Endodermal cell (in vitro differentiated cells): ENCODE measurements at places on chromosomes 1 and 21.
A peak's percentile ranks its signal among the peaks of the same experiment; 100 is the strongest.

- DNase-seq: peak; percentile 5
Observed at GRCh38 chr1:210362526-210362925, 33.8 kb downstream of the HHAT start.

DNA sequence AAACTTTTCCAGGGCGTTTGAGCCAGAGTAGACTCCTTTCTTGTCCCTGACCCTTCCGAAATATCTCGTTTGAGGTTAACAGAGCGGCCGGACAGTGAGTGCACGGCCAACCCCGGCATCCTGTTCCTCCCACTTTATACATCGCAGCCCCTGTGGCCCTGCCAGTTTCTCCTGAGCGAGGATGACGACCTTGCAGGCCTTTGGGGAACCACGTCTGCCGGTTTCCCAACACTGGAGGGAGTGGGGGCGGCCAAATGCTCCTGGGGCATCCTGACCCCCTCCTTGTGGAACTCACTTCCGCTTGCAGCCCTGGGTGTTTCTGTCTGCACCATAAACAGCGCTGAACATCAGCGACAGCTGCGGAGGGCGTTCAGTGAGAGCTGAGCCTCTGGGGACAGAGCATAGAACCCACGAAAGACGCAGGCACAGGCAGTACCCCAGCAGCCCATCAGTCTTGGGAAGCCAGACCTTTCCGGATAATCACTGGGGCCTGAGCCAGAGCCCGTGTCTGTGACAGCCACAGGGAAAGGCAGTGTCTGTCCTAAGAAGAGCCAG lies 4.8 kb upstream of the KCNAB2 start:
- no peak for DNase-seq

DNA sequence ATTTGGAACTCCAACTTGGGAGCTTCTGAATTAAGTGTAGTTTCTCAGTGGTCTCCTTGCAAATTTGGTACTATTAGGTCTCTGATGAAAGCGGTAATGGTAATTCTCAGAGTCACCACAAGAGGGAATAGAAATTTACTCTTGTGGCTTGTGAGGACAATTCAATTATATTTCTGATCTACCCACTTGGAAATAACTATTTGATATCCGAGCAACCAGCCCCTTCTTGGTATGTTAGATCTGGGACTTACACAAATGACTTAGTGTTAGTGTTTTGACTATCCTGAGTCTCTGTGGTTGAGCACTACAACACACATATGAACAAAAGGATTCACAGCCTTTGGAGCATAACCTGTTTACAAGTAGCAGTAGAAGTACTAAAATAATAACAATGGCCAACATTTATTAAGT lies 68.1 kb downstream of the RPS6KA1 start:
- no peak for DNase-seq

- no peak for DNase-seq
Observed at GRCh38 chr1:182003025-182003725, 58.3 kb downstream of the ZNF648 start.

DNA sequence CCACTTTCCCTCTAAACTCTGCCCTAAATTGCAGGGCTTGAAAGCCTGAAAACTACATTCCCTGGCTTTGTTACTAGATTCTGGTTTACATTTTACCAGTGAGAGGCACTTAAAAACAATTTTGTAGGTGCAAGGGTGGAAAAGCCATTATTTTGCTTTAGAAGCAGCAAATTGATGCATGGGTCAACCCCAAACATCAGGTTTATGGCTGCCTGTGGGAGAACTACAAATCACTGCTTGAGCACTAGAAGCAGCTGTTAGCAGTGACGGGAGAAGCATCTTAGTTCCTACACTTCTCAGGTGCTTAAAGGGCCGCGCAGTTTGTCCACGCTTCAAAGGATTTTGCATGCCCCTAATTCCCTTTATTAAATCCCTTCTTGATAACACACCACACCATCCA lies 417.2 kb downstream of the PCP4 start:
- no peak for DNase-seq

DNA sequence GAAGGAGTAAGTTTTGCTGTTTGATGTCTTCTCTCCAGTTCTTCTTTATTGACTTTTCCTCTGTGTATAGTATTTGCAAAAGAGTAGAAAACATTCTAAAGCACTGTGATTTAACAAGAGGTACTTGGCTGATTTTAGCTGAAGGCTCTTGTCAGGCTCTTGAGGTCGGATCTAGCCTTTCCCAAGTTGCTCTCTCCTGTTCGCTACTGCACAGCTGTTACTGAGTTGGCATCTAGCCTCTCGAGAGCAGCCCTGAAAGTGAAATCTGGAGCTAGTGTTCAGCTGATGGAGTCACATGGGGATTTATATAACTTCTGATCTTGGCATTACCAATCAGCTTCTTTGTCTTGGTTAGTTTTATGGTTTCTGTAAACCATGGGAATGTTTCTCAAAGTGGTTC lies 193.1 kb downstream of the RYR2 start:
- DNase-seq: no peak

DNA sequence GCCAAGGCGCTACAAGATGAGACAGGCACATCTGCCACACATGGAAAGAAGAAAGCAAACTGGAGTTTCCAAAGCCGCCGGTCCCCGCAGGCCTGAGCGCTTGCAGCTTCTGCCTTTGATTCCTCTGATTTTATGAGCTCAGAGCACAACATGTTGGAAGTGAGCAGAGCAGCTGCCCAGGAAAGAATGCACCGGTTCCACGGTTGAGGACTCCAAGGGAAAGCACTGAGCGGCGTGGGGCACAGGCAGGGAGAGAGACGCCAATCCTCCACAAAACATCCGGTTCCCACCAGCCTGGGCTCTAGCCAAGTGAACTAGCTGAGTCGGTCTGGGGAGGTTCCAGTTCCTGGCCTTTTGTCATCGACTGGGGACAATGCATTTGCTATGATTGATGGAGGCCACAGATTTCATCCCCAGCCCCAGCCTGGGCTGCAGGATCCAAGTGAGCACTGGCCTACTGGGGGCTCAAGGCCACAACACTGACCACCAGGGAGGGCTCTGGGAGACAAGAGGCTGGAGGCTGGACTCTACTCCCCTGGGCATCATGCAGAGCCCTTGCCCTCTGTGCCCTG lies 253.1 kb upstream of the IRF2BP2 start:
- DNase-seq: peak; percentile 37

- DNase-seq: no peak
Observed at GRCh38 chr1:115767403-115767802, 1.1 kb downstream of the CASQ2 start.

DNA sequence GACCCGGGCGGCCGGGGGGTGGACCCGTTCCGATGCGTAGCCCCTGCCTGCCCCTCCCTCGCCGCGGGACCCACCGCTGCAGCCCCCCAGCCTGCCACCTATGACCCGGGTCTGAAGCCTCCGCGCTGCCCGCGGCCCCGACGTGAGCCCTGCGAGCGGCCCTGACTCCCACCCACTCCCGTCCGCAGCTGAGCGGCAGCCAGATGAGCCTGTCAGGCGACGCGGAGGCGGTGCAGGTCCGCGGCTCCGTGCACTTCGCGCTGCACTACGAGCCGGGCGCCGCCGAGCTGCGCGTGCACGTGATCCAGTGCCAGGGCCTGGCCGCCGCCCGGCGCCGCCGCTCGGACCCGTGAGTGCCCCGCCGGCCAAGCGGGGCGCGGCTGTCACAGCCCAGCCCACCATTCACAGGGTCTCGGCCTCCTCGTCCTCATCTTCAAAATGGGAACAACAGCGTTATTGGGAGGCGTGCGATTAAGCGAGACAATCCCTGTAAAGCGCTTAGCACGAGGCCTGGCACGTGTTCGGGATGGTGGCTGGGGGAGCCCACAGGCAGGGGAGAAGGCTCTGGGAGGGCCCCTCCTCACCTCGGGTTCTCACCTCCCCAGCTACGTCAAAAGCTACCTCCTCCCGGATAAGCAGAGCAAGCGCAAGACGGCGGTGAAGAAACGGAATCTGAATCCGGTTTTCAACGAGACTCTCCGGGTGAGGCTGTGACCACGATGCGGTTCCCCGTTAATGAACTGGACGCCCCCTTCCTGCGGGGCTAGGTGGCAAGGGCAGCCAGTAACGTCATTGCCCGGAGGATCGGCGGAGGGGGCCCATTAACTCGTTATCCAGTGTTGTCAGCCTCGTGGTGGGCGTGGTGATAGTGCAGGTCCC lies 8.2 kb downstream of the SYTL1 start:
- peak; percentile 94 for DNase-seq

DNA sequence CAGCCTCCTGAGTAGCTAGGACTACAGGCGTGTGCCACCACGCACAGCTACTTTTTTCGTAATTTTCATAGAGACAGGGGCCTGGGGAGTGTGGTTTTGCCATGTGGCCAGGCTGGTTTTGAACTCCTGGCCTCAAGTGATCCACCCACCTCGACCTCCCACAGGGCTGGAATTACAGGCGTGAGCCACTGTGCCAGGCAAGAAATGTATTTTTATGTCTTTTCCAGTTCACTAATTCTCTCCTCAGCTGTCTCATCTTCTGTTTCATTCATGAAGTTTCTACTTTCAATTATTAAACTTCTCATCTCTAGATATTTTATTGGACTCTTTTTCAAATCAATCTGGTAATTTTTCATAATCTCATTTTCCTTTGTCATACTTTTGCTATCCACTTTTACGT lies 72.1 kb upstream of the DISP3 start:
- DNase-seq: no peak

DNA sequence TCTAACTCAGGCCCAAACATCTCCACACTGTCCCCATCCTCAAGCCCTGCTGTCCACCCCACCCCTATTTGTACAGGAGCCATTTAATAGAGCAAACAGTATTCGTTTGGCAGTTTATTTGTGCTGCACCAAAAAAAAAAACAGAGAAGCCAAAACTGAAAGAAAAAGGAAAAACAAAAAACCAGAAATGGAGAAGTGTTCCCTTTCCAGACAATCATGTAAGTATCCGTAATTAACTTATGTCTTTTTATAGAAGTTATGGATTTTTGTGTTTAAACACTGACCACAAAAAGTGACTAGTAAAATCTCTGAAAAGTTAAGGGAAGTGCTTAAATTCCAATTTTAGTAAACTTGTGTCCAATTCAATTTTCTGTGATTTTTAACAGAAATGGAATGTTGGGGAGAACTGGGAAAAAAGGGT lies 40.4 kb upstream of the ZBTB18 start:
- DNase-seq: no peak

DNA sequence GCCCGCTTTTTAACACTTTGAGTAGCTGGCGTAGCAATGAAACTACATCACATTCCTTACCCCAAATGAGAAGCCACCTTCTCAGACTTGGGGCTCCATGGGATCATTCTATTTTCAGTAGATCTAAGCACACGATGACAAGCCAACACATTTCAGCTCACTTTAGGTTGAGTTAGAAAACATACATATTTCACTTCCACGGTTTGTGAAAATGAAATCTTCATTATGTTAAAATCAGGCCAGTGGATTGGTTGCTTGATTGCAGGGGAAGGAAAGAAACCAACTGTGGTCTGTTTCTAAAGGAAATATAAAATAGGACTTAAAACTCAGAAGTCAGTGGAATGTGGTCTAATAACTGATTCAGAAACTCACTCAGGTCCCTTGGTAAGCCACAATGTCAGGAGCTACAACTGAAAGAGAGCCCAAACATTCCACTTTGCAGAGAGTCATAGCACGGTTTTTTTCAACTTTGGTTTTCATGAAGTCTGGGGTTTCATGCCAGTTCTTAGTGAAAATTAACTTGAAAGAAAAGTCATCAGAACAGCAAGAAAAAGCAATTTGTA lies 82.3 kb upstream of the TIAM1 start:
- no peak for DNase-seq

DNA sequence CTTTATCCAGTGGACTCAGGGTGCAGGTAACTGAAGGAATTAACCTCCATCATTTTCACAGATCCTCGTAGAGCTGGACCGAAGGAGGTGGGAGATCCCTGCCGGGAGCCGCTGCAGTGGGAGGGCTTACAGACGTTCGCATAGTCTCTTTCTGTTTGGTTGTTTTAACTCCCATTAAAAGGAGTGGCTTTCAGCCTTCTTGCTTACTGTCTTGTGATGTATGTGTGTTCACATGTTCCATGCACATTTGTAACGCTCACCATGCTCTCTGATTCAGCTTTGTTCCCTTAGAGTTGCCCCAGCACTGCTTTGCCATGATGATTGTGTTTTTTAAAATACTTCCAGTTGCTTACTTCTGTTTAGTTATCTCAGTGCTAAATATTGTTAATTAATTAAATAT lies 85.8 kb downstream of the ADARB1 start:
- DNase-seq: peak; percentile 19

- peak; percentile 93 for DNase-seq
Observed at GRCh38 chr1:157963713-157964112, 29.7 kb upstream of the KIRREL1 start.

- DNase-seq: no peak
Observed at GRCh38 chr1:106756752-106757151, 299.7 kb upstream of the PRMT6 start.

- no peak for DNase-seq
Observed at GRCh38 chr1:66535061-66535460, 1.1 kb downstream of the SGIP1 start.

- DNase-seq: no peak
Observed at GRCh38 chr1:79355090-79355489, 348.6 kb upstream of the ADGRL4 start.

GRCh38 chr1:168833362-168833761 lies 104.4 kb upstream of the DPT start:
- DNase-seq: no peak

- no peak for DNase-seq
Observed at GRCh38 chr1:209057901-209058300, 525.6 kb upstream of the CAMK1G start.

- no peak for DNase-seq
Observed at GRCh38 chr21:44695641-44696040, 1.3 kb upstream of the KRTAP10-12 start.

DNA sequence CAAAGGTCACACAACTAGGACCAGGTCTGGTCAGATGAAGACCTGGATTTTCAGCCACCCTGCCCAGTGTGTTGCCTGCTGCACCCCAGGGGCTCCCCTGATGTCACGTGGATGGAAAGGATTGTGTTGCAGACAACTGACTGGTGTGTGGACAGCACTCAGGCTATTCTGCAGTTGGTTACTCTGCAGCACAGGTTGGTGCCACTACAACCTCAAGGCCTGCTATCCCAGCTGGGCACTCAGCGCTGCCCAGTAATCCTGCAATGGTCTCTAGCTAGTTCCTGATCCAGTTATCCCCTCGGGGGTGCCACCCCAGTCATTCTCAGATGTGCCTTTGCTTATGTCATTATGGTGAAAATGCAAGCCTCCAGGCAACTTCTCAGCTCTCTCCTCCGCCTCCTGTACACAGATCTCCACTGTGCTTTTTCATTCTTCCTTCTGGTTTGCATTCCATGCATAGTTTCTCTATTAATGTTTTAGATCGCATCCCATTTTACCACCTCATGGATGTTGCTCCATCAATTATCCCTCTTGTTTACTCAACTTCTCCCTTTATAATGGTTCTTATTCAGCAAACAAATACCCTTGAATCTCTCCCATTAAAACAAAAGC lies 503.2 kb upstream of the CAMK1G start:
- no peak for DNase-seq

GRCh38 chr1:30312226-30312625 lies 411.2 kb downstream of the MATN1 start:
- no peak for DNase-seq

DNA sequence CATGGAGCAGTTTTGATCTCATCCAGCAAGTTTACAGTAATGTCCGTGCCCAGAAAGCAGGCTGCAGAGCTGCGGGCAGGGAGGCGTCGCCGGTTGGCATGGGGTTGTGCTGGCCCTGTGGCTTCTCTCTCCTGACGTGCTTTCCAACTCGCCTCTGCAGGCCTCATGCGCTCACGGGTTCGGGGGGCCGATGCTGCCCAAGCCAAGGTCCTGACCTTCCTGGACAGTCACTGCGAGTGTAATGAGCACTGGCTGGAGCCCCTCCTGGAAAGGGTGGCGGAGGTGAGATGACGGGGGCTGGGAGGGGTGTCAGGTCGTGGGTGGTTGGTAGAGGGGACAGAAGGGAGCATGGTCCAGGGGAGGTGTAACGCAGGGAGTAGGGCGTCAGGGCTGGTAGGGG lies 176.1 kb downstream of the GALNT2 start:
- DNase-seq: peak; percentile 41

GRCh38 chr1:20078171-20078651 lies 8.2 kb downstream of the PLA2G5 start:
- DNase-seq: no peak
